ENCODE measurements at places on chromosomes 1 and 21.

- DNase-seq: no peak
These were observed 100.0 kb upstream of the SERTAD4 start for GRCh38 chr1:210132582-210132981.

DNA sequence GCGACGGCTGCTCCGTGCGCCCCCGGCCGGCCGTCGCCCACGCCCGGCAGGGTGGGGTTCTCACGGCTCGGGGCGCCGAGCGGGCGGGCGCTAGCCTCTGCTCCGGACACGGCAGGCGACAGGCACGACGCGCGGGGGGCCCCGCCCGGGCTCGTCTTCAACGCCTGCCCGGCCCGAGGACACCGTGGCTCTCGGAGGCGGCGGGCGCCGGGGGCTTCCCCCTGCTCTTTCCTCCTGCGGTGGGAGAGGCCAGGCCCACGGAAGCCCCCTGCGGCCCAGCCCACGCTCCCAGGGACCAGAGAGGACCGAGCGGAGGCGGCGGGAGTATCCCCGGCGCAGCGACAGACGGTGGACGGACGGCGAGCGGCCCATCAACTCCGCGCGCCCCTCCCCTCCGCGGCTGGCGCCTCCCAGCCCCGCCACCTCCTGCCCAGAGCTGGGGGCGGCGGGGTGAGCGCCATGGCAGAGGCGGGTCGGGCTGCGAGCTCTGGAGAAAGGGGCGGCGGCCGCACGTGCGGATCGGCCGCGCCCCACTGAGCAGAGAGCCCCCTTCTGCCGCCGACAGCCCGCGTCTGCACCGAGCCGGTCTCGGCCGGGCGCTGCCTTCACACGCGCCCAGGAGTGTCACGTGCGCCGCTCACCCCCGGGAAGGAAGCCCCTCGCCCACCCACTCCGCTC is at the start of the genes SHE and TDRD10:
Gene SHE (minus strand): TSS at position 347 of the 678 bp plus-strand sequence. CDS start 386 bp downstream, outside the sequence.
Gene TDRD10 (plus strand): TSS at position 154 of the 678 bp plus-strand sequence. CDS start 4,685 bp downstream, outside the sequence.
- DNase-seq: no peak

DNA sequence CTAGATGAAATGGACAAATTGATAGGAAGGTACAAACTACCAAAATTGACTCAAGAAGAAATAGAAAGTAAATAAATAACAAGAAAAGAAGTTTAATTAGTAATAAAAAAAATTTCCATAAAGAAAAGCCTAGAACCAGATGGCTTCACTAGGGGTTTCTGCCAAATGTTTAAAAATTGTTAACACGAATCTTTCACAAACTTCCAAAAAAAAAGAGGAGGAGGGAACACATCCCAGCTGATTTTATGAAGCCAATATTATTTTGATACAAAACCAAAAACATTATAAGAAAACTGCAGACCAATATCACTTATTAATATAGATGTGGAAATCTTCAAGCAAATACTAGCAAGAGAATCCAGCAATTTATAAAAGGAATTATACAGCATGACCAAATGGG is 89.5 kb downstream of the COLGALT2 start:
- DNase-seq: no peak

- no peak for DNase-seq
These were observed 122.3 kb downstream of the SNX7 start for GRCh38 chr1:98783821-98784220.

GRCh38 chr1:67336157-67336556 is 28.5 kb downstream of the IL12RB2 start:
- DNase-seq: no peak

DNA sequence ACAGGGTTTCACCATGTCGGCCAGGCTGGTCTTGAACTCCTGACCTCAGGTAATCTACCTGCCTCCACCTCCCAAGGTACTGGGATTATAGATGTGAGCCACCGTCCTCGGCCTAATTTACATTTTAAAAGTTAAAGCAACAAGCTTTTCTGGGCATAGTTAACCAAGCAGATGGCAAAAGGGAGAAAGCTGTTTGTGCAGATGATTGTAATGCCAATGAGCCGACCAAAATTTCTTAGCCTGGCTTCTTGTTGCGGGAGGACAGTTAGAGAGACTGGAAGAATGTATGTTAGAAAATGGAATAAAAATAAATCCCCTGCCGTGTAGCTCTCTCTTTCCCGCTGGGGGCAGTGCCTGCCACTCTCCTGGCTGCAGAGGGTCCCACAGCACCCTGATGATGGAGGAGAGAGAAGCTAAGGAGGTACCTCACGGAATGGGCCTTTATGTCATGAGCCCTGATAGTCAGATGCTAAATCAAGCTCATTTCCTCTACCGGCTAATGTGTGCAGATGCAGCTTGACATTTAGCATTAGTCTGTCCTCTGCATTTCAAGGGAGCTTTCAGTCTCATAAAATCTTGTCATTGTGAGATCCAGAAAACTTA is 87.2 kb downstream of the HHAT start:
- no peak for DNase-seq

DNA sequence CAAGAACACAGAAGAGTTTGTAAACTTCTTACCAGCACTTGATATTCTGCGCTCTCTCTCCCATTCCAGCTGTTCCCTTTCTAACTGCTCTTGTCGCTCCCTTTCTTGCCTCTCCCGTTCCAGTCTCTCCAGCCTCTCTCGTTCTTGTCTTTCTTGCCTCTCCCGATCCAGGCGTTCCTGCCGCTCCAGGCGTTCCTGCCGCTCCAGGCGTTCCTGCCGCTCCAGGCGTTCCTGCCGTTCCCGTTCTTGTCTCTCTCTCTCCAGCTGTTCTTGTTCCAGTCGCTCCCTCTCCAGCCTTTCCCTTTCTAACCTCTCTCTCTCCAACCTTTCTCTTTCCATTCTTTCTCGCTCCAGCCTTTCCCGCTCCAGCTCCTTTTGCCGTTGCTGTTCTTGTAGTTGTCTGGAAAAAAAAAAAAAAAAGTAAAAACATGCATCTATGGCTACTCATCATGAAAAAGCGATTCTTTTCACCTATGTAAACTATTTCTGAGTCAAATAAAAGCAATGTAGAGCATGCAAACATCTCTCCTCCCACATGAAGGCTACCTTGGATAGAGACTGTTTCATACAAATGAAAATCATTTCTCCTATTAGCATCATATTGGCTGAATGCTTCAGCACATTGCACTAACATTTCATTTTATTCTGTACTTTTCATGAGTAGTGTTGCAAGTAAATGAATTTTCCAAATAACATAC is 91.5 kb upstream of the LBR start:
- no peak for DNase-seq

DNA sequence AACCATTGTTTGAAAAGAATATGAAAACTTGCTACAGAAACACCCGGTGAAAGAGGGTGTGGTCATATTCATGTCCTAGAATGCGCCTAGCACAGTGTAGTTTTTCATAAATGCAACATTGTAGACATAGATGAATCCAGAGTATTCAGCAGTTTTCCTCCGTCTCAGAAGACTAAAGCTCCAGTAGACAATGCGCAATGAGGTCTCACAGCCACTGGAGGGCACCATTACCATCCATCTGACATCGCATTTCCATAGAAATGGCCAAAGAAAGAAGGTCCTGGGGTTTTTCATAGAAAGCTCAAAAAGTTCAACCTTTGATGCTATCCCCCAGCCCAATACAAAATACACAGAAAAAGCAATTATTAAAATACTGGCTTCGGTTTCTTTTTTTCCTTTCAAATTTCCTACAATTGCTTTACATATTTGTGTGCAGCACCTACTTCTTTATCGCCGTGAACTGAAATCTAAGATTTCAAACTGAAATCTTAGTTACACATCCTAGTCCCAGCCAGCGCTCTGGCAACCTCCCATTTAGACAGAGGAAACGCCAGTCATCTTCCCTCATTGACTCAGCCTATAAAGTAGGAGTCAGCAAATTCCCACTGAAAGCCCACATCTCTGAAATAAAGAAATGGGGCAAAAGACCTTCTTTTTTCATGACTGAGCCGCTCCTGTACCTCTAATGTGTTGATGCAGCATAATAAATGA is 3.9 kb upstream of the CD58 start:
- no peak for DNase-seq

DNA sequence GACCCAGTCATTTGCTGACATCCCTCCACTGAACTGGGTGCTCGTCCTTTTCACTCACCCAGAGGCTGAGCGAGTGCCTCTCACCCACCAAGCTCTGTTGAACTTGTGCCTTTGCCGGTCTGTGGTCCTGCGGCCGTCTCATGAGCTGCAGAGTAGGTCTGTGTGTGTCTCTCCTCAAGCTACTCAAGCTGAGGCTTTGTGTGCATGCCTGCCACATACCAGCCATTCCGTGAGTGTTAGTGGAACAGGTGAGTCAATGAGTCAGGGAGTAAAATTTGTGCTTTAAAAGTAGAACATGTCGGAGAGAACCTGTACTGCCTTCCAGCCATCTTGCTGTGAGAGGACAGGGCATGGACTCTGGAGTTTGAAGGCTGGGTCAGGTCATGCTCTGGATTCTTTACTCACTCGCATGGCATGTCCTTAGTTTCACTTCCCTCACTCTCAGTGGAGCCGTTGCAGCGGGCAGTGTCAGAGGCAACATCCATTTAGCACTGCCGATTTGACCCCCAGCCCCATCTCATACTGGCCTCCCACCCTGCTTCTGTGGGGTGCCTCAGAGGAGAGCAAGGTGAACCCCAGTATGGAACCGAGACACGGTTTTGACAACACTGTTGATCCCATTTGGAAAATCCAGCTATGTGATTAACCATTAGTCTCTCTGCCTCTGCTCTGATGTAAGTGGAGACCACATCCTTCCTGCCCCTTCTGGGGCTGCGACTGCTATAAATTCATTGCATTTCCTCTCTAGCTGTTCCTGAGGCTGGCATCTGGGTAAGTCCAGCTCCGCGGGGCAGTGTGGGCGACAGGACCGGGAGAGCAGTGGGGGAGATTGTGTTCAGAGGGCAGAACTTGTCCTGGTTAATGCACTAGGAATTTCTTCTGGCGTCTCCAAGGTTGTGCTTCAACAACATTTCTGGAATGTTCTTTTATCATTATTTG is at the start of gene NLRP3:
Gene NLRP3 (plus strand): TSS at position 751 of the 939 bp plus-strand sequence. CDS start 2,628 bp downstream, outside the sequence.
- DNase-seq: no peak

DNA sequence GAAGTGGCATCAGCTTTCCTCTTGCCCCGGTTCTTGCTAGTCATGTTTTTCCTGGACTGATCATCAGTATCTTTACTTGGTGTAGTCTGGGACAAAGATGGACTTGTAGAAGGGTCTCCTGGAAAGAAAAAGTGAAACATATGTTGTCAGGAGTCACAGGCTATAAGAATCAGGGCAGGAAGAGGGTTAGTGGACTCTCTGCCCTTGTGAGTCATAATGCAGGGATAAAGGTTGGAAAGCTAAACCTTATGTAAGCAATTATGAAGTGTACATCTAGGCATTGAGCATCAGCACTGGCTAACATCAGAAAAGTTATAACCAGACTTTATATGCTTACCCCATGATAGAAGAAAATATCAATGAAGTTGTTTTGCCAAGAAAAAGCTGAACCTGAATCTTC is 51.2 kb downstream of the XKR8 start:
- DNase-seq: no peak

- no peak for DNase-seq
These were observed 18.5 kb downstream of the CSTB start for GRCh38 chr21:43757601-43758000.

DNA sequence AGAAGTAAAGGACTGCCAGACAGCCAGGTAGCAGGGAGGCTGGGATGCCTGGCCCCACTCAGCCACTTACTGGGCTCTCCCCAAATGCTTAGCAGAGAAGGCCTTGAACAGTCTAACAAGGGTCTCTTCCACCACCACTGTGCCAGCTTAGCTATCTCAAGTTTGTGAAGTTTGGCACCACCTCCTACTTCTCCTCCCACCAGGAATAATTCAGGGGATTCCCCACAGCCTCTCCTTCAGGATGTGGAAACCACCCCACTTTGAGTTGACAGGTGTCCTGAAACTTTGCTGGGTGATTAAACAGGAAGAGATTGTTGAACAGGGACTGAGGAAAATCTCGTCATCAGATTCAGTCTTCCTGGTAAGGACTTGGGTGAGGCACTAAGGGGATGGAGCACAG is 59.4 kb upstream of the ATP1B1 start:
- no peak for DNase-seq

DNA sequence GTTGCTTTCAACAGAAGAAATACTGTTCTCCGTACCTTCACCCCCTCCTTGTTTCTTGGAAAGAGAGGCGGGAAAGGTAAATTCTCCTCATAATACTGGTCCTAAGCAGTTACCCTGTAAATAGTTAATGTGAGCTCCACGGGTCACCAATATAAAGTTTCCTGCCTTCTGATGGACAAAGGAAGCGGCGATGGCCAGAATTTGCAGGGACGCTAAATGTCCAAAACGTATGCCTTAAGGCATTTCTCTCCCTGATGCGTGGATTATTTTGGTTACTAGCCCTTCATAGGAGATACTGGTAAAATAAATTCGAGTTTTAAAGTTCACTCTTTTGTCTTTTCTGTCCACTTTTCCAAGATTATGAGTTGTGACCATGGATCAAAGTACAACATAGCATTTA is 898 bp upstream of the PTGS2 start:
- DNase-seq: no peak

DNA sequence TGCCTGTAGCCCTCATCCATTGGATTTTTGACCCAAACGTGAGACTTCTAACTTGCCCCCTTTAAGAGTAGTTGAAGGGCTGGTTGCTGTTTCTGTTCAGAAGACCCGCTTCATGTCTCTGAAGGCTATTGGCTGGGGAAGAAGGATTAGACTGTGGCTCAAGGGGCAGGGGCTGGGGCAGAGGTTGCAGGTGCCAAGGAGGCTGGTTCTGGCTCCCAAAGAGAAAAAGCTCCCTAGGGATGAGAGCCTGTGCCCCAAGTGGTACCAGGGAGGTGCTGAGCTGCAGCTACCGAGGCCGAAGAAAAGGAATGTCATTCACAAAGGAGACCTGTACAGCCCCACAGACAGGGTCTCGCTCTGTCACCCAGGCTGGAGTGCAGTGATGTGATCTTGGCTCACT is 5.8 kb downstream of the WNT3A start:
- no peak for DNase-seq

DNA sequence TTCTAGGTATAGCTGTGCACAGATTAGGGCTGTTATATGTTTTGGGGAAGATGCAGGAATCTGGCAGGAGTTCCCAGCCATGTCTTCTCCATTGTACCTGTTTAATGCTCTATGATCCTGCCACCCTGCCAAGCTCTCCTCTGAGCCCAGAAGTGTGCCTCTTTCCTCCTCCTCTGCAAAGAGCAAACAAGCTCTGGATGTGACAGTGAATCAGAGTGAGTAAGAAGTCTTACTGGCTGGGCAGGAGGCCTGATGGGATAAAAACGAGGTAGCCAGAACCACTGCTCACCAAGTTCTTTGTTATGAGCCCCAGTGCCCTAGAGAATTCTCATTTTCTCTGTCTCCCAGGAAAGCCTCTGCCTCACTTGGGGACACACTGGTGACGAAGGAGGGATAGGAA is 69.0 kb downstream of the BRINP2 start:
- no peak for DNase-seq

DNA sequence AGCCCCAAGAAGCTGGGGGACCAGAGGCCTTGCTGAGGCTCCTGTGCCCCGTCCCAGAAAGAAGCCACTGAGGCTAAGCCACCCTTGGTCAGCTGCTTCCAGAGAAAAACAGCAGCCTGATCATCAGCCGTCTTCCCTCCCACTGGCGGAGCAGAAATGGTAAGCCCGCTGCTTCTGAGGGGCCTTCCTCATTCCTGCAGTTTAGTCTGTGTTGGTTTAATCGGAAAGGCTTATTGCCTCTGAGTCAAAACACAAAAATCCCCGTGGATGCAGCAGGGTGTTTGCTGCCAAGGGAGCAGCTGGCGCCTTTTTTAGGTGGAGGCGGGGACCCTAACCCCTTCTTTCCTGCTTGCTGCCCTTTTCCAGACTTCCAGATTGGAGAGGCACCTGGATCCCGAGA is 33.9 kb downstream of the SPSB1 start:
- peak; percentile 47 for DNase-seq

GRCh38 chr1:105442901-105443300 is 1613.6 kb upstream of the PRMT6 start:
- peak; percentile 24 for DNase-seq

All from skeletal muscle cell (primary cell).